ENCODE measurements at places on chromosomes 3 and 15.

- peak; percentile 66 for DNase-seq
These were observed 191.6 kb downstream of the GREM1 start for GRCh38 chr15:32909431-32909830.

GRCh38 chr3:43409506-43409905 lies 123.2 kb downstream of the SNRK start:
- DNase-seq, result no peak

DNA sequence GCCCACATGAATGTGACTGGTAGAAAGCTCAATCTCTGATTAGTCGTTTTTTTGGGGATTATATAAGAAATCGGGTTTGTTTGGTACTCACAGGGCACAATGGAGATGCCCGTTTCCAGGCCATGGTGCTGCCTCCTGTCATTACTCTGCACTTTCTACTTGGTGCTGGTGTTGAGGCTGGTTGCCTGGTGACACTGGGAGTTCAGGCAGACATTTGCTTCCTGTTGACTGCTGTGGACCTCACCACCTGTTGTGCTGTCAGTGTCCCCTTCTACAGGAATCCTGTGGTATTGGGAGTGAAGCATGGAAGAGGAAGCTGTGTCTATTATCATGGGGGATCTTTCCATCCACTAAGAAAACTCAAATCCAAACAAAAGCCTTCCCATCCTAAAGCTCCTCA lies 227.2 kb upstream of the TBL1XR1 start:
- DNase-seq, result no peak

- DNase-seq, result no peak
These were observed 141.7 kb upstream of the LRIG1 start for GRCh38 chr3:66642484-66642883.

All from M059J (cell line).